Activated CD8-positive, alpha-beta T cell treated with anti-CD3 and anti-CD28 coated beads, Interleukin-2, amount 10 ng/mL, durations not matched to agents 7 days and 5 days (primary cell): ENCODE measurements at places on chromosomes 7 and 10.
A peak's percentile ranks its signal among the peaks of the same experiment; 100 is the strongest.

DNA sequence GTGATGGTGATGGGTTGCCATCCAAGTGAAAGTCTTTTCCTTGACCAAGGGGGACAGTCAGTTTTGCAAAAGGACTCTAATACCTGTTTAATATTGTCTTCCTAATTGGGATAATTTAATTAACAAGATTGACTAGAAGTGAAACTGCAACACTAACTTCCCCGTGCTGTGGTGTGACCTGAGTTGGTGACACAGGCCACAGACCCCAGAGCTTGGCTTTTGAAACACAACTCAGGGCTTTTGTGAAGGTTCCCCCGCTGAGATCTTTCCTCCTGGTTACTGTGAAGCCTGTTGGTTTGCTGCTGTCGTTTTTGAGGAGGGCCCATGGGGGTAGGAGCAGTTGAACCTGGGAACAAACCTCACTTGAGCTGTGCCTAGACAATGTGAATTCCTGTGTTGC is 6.9 kb downstream of the PPIF start:
- DNase-seq = peak; percentile 52

- no peak for DNase-seq
These were observed 6.8 kb upstream of the PARD3 start for GRCh38 chr10:34821587-34822585.

- no peak for DNase-seq
These were observed 613.8 kb downstream of the PHTF2 start for GRCh38 chr7:78412216-78412858.

DNA sequence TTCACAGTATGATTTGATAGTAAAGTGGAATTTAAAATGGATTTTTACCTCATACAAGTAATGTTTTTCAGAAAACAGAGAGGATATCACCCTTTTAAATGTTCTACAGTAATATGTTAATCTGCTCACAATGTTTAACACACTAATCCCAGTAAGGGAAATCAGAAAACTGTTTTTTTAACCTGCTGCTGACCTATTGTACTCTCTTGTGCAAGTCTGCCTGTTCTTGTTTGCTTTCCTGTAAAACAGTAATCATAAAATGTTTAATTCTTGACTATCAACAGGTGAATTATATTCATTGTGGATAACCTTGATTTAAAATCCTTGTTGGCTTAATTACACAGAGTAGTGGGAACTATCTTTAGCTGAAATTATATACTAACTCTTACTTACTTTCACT is 126.4 kb downstream of the GNAT3 start:
- no peak for DNase-seq

DNA sequence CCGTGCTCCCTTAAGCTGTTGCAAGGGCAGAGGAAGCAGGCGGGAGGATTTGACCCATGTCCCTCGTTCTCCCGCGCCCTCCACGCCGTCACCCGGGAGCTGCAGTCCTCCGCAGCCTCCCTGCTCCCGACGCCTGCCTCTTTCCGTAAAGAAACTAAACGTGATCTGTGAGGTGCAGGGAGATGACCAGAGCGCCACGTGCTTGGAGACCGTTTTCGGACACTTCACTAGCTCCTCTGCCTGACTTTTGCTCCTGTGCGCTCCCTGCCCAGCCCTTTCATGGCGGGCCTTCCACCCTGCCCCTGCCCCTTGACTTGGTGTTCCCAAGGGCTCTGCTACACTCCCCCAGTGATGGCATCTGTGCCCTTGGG is 171.2 kb downstream of the LSM5 start:
- DNase-seq = no peak

DNA sequence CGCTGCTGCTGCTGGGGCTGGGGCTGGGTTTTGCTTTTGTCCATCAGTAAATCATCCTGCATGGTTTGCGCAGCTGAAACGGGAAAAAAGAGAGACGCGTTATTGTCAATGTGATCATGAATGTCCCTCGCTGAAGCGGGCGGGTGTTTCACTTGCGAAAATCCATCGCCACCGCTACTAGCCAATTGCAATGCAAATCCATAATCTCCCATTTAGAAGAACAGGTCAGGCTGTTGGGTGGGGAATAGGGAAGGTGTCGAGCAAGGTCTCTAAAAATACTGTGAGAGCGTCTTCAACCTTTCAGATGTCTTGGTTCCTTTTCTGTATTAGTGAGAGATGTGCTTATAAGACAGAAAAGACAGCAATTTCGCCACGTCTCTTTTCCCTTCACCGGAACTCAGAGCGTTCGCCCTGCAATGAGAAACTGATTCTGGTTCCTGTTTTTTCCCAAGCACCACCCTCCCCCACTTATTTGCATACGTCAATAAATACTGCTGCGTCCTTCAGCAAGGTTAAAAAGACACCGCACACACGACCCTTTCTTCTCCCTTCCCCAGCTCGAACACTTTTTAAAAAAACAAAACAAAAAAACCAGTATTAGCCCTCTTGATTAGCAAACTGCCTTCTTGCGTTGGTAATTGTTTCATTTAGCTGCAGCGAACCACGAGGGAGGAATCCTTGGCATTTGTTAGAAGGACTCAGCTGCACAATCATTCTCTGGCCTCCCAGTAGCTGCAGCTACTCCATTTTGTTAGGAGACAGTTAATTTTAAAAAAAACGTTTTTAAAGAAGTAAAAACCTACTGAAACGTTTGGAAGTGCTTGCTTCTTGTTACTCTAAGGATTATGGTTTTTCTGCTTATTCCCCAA is 50.4 kb downstream of the CPEB3 start:
- peak; percentile 48 for DNase-seq

DNA sequence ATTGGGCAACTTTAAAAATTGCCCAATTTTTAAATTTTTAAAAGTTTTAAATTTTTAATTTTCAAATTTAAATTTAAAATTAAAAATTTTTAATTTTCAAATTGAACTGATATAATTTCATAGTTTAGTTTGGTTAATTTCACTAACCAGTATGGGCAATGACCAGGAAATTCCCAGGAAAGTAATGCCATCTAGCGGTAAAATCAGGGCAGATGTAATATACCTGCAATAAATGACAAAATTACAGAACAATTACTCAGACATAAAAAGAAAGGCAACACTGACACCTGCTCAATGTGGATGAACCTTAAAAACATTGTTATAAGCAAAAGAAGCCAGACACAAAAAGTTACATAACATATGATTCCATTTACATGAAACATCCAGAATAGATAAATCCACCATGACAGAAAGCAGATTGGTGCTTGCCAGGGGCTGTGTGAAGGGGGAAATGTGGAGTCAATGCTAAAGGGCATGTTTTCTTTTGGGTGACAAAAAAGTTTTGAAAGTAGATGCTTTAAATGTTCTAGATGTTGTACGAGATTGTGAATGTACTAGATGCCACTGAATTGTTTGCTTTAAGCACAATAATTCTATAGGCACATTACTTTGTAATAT is 28.6 kb upstream of the SLC16A12 start:
- peak; percentile 36 for DNase-seq
